ENCODE measurements at places on chromosomes 4 and X.
A peak's percentile ranks its signal among the peaks of the same experiment; 100 is the strongest.

DNA sequence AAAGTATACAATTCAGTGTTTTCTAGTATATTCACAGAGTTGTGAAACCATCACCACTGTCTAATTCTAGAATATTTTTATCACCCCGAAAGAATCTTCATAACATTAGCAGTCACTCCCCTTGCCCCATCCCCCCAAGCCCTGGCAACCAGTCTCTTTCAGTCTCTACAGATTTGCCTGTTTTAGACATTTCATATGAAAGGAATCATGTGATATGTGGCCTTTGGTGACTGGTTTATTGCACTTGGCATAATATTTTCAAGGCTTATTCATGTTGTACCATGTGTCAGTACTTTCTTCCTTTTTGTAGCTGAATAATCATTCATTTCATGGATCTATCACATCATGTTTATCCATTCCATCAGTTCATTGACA is 371.7 kb downstream of the AFF2 start:
- DNase-seq = no peak

DNA sequence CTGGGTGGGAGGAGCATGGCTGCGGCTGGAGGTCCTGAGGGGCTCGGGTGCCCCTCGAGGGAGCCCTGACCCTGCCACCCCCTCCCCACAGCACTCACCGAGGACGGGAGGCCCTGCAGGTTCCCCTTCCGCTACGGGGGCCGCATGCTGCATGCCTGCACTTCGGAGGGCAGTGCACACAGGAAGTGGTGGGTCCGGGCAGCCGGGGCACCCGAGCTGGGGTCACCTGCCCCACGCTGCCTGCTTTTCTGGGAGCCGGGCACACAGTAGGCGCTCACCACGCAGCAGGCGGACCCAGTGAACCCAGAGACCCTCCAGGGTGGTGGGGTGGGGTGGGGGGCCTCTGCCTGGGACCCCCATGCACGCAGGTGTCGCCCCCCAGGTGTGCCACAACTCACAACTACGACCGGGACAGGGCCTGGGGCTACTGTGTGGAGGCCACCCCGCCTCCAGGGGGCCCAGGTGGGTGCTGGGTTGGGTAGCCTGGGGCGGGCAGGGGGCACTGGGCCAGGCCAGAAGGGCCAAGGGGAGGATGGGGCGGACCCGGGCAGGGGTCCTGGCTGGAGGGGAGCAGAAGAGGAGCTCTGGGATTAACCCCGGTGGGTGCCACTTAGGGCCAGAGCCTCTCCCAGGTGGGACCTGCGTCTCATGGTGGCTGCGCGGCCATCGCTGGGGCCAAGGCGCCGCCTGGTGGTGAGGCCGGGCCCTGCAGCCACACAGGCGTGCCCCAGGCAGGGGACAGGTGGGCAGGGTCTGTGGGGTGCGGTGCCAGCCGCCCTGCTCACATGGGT is 1.4 kb downstream of the HGFAC start:
- peak; percentile 58 for DNase-seq

DNA sequence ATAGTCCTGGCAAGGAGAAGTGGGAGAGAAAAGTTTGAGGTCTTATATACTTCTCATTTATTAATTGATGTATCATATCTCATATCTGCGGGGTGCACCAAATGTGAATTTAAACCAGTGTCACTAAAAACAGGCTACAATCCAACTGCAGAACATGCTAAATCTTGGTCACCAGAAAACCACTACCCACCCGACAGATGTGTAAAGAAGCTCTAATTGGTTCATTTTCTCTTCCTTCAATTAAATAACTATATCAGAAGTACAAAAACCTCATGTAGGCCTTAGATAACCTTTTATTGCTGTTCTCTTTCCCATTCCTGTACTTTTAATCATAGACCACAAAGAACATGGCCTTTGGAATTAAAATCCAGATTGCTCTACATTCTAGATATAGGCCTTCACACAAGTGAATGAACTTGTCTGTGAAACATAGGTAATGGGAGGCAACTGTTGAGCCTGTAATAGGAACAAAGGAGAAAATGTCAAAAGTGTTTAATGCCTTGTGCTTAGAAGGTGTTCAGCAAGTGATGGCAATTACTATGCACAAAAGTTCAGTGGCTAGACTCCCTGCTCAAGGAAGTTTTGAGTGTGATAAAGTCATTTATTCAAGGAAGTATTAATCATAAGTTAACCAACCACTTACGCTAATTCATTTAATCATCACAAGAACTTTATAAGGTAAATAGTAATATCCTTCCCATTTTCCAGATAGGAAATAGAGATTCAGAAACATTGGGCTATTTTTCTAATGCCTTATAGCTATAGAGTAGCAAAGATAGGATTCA is 425.6 kb downstream of the INPP4B start:
- DNase-seq = no peak

GRCh38 chr4:10007793-10008608 is 13.3 kb downstream of the SLC2A9 start:
- DNase-seq = no peak

- no peak for DNase-seq
These were observed 131.5 kb downstream of the JADE1 start for GRCh38 chr4:128940971-128941370.

DNA sequence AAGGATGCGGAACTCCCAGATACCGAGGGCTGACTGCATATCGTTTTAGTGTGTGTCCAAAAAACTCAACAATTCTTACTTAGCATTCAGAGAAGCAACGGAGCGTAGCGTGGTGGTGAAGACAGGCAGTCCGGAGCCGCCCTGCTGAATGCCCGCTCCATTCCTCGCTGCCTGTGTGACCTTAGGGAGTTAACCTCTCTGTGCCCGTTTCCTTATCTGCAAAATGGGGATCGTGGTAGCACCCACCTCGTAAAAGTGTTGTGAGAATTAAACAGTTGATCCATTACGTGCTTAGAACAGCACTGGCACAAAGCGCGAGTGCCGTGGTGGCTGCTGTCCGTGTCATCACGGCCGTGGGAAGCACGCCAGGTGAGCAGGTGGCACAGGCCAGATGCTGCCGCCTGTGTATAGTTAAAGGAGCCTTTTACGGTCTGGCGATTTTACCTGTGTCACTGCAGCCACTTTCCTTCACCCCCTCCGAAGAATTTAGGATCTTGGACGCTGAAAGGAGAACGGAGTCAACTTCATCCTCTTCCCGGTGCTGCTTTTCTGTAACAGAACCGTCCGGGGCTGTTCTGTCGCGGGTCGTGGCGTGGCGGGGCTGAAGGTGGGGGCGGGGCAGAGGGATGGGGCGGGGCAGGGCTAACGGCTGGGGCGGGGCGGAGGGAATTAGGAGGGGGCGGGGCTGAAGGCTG is 885 bp downstream of the CCDC110 start:
- no peak for DNase-seq

GRCh38 chr4:104491481-104492182 is 3.1 kb downstream of the CXXC4 start:
- no peak for DNase-seq
